ENCODE measurements at places on chromosomes 5 and 9.

- no peak for DNase-seq
- no peaks in the 10 kb centered on the region for H3K27me3 ChIP-seq
- H3K4me1 ChIP-seq = peaks cover 26% of the 10 kb centered on the region
- H3K27ac ChIP-seq = no peak overlapping the region
- H3K4me3 ChIP-seq = peak overlapping the region; percentile 55
Observed at GRCh38 chr5:1112596-1113331, 901 bp upstream of the SLC12A7 start.

- H3K4me3 ChIP-seq = no peak overlapping the region
- no peak for DNase-seq
- no peaks in the 10 kb centered on the region for H3K4me1 ChIP-seq
Observed at GRCh38 chr5:124034083-124034700, 522.2 kb downstream of the CSNK1G3 start.

DNA sequence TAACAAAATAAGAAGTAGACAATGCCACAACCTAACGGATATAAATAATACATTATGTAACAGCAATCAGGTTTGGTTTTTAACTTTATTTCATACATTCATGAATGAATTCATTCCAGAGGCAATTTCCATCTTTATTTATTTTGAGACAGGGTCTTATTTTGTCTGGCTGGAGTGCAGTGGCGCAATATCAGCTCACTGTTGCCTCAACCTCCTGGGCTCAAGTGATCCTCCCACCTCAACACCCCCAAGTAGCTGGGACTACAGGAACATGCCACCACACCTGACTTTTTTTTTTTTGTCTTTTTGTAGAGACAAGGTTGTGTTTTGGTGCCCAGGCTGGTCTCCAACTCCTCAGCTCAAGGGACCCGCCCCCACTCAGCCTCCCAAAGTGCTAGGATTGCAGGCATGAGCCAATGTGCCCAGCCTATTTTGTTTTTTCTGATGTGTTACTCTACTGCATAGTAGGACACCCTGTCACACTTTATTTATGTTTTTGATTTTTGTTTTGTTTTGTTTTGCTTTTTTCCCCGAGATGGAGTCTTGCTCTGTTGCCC, 26.3 kb upstream of the C5orf24 start:
- no peak overlapping the region for H3K27ac ChIP-seq
- H3K27me3 ChIP-seq = no peaks in the 10 kb centered on the region
- peaks cover 29% of the 10 kb centered on the region for H3K36me3 ChIP-seq
- DNase-seq = no peak
- no peaks in the 10 kb centered on the region for H3K4me1 ChIP-seq

DNA sequence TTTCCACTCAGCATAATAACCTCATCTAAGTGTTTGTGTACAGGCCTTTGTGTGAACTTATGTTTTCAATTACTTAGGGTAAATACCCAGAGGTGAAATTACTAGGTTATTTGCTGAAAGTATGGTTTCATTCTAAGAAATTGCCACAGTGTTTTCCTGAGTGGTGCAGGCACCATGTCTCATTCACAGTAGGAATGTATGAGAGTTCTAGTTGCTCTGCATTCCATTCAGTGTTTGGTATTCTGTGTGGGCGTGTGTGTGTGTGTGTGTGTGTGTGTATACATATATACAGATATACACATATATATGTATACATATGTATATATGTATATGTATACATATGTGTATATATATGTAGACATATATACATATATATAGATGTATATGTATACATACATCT, 8.8 kb upstream of the SVEP1 start:
- H3K4me1 ChIP-seq = no peaks in the 10 kb centered on the region

DNA sequence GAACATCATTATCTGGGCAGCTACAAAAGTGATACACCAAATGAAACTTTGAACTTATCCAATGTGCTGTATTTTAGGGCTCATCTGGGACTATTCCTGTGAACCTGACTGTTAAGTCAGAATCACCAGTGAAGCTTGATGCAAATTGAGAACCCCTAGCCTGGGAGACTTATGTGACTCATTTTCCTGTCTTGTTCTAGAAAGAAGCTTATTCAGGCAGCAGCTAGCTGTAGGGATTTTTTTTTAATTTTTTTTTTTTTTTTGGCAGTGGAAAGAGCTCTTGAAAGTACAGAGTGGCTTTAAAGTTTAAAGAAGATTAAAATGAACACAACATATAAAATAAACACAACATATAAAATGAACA, 81.1 kb upstream of the TNFAIP8 start:
- H3K4me3 ChIP-seq = peak overlapping the region; percentile 72
- DNase-seq = peak; percentile 50
- peak overlapping the region; percentile 97 for H3K27ac ChIP-seq
- no peaks in the 10 kb centered on the region for H3K27me3 ChIP-seq
- peaks cover 88% of the 10 kb centered on the region for H3K4me1 ChIP-seq
- H3K36me3 ChIP-seq = peaks cover 33% of the 10 kb centered on the region

DNA sequence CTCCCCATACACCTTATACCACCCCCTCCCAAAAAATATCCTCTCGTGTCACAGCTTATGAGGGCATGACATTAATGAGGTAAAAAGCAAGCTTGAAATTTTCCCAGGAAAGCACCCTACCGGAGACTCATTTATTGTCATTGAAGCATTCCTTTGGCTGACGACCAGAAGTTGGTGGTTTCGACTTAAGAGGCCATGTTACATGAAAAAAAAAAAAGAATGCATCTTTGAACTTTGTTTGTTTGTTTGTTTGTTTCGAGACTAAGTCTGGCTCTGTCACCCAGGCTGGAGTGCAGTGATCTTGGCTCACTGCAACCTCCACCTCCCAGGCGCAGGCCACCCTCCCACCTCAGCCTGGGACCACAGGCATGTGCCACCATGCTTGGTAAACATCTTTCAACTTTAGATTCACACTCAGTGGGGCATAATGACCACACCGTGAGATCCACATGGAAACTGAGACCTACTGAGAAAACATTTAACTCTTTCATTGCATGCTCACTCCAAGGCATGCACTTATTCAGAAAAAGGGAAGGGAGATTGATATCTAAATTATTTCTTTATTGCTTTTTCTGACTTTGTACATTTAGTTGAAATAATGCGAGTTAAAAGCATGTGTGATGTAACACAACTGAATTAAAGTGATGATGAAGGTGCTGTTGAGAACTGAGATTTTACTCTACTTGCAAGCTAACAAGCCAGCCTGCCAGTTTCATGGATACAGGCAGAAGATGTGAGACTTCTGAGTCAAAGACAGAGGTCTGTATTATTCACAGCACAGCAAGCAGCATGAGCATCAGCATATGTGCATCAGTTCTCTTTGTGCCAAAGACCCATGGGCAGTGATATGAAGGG, 5.1 kb upstream of the RAB14 start:
- H3K36me3 ChIP-seq = no peaks in the 10 kb centered on the region
- H3K27ac ChIP-seq = no peak overlapping the region
- peak; percentile 26 for DNase-seq
- H3K27me3 ChIP-seq = no peaks in the 10 kb centered on the region
- no peak overlapping the region for H3K4me3 ChIP-seq

DNA sequence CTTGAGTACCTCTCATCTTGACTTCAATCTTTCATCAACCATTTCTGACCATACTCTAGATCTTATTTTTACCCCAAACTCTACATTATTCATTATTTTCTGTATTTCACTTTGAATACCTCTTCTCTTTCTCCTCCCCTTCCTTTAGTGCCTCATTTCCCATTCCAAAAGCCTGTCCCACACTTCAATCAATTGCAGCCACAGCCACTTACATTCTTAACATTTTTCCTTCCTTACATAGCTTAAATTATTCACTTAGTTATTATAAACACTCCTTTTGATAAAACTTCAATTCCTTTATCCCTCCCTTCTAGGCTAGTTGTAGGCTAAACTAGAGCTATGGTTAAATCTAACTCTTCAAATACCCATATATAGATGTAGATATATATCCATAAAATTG, 344.0 kb downstream of the PRR16 start:
- no peaks in the 10 kb centered on the region for H3K36me3 ChIP-seq
- no peaks in the 10 kb centered on the region for H3K27me3 ChIP-seq
- no peaks in the 10 kb centered on the region for H3K4me1 ChIP-seq
- no peak for DNase-seq

GRCh38 chr5:54311176-54311677, 854 bp upstream of the ARL15 start:
- H3K36me3 ChIP-seq = no peaks in the 10 kb centered on the region
- H3K4me1 ChIP-seq = peaks cover 24% of the 10 kb centered on the region
- H3K27me3 ChIP-seq = no peaks in the 10 kb centered on the region
- peak overlapping the region; percentile 89 for H3K4me3 ChIP-seq
- peak overlapping the region; percentile 84 for H3K27ac ChIP-seq

- H3K4me1 ChIP-seq = peaks cover 59% of the 10 kb centered on the region
- peaks cover 13% of the 10 kb centered on the region for H3K36me3 ChIP-seq
- H3K27me3 ChIP-seq = peaks cover 17% of the 10 kb centered on the region
- DNase-seq = peak; percentile 70
- peak overlapping the region; percentile 70 for H3K27ac ChIP-seq
- no peak overlapping the region for H3K4me3 ChIP-seq
Observed at GRCh38 chr9:130140706-130141105, 31.5 kb upstream of the NCS1 start.

DNA sequence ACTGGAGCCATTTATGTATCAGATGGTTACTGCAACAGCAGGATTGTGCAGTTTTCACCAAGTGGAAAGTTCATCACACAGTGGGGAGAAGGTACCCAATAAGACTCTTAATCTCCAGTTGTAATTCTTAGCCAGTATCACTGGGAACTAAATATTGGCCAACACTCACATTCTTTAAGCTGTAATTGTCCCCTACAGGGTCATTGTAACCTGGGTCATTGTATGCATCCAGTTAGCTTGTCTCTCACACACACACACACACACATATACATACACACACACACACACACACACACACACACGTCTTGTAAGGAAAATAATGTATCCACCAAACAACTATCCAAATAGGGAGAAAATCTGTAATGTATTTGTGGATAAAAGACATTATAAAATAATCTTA, 113.0 kb downstream of the GIN1 start:
- H3K27me3 ChIP-seq = no peaks in the 10 kb centered on the region
- no peak overlapping the region for H3K4me3 ChIP-seq
- H3K27ac ChIP-seq = no peak overlapping the region
- H3K36me3 ChIP-seq = peaks cover 21% of the 10 kb centered on the region
- no peaks in the 10 kb centered on the region for H3K4me1 ChIP-seq

GRCh38 chr5:116825486-116825885, 250.9 kb upstream of the SEMA6A start:
- H3K27ac ChIP-seq = no peak overlapping the region
- H3K4me3 ChIP-seq = no peak overlapping the region
- no peaks in the 10 kb centered on the region for H3K27me3 ChIP-seq
- no peaks in the 10 kb centered on the region for H3K36me3 ChIP-seq
- DNase-seq = no peak
- no peaks in the 10 kb centered on the region for H3K4me1 ChIP-seq

GRCh38 chr9:37730839-37731238, 22.8 kb upstream of the TRMT10B start:
- peaks cover 3% of the 10 kb centered on the region for H3K27me3 ChIP-seq
- no peak overlapping the region for H3K4me3 ChIP-seq
- H3K4me1 ChIP-seq = no peaks in the 10 kb centered on the region
- H3K36me3 ChIP-seq = no peaks in the 10 kb centered on the region

- H3K4me1 ChIP-seq = peaks cover 41% of the 10 kb centered on the region
- no peak overlapping the region for H3K27ac ChIP-seq
- H3K4me3 ChIP-seq = peak overlapping the region; percentile 73
- peaks cover 2% of the 10 kb centered on the region for H3K27me3 ChIP-seq
Observed at GRCh38 chr5:65103756-65104440, 335.2 kb downstream of the CWC27 start.

DNA sequence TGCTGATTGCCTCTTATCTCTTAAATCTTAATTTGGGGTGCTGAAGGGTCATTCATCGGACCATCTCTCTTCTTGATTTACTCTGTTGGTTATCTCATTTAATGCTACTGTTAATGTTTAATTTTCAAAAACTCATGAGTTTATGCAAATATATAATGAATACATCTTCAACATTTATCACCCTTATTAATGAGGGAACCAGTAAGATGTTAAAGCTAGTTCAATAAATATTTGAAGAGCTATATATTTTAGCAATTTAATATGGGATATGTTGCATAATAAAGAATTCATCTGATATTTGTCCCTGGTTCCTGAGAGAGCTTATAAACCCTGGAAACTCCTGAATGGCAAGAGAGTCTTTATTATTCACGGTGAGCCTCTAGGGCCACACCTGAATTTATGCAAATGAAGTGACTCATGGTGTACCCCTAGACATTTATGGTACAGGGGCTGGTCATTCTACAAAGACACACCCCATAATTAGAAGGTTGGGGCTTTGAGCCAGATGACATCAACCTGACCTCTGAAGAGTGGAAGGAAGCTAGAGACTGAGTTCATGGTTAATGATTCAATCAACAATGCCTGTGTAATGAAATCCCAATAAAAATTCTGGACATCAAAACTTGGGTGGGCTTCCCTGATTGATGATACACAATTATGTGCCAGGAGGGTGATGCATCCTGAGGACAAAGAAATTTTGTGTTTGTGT, 339.5 kb upstream of the ZNF608 start:
- no peaks in the 10 kb centered on the region for H3K27me3 ChIP-seq
- H3K27ac ChIP-seq = no peak overlapping the region
- no peaks in the 10 kb centered on the region for H3K36me3 ChIP-seq
- DNase-seq = no peak

- peak overlapping the region; percentile 22 for H3K4me3 ChIP-seq
- no peak overlapping the region for H3K27ac ChIP-seq
- peaks cover 67% of the 10 kb centered on the region for H3K27me3 ChIP-seq
- peaks cover 2% of the 10 kb centered on the region for H3K36me3 ChIP-seq
- DNase-seq = no peak
Observed at GRCh38 chr5:161547406-161547737, 847 bp upstream of the GABRB2 start.

DNA sequence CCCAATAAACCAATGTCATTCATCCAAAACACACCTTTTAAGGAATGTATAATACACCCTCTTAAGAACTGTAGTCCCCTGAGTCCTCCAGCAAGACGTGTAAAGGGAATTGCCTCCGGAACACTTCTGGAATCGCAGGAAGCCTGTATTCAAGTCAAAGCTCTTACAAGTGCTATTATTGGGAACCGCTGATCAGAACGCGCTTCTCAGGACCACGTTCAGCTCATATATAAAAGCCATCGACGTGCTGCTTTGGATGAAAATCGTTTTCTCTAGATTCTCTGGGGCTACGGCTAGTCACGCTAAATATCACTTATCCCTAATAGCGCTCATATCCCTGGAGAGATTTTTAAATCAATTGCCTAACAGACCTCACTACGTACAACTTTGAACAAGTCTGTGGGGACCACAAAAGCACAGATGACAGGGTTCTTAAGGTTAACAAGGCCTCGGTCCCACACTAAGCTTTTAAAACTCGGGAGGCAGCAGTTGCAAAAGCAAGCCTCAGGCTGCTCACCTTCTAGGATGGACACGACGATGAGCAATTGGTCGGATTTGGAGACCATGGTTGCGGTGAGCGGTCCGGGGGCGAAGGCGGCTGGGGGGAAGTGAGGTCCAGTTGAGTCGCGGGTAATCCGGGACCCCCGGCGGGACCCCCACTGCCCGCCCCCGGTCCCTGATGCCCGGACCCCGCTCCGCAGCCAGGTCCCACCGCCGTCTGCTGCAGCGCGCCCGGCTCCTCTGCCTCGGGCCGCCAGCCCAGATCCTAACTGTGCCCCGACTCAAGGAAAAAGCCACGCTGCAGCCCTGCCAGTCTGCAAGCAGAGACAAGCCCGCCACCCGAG, 548 bp downstream of the CEP120 start:
- peaks cover 24% of the 10 kb centered on the region for H3K4me1 ChIP-seq
- no peaks in the 10 kb centered on the region for H3K27me3 ChIP-seq

Data from activated naive CD4-positive, alpha-beta T cell treated with anti-CD3 and anti-CD28 coated beads for 36 hours (primary cell).